ENCODE measurements at places on chromosomes 2 and 18.

GRCh38 chr18:34820360-34821065 lies 110.4 kb downstream of the DTNA start:
- no peak for DNase-seq

DNA sequence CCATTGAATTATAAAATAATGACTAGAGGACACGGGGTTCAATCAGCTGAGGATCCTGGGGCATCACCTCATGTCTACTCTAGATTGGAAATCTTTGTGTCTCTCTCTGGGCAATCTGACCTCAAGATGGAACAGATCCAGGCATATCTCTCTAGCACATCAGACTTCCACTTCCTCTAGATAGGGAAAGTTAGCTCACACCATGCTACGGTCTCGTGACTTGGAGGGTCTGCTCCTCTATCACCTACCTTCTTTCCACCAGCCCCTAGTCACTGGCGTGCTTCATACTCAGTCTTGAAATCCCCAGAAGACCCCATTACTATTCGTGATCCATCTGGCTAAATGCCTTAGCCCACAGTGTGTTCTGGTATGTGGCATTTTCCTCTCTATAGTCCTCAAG lies 148.8 kb downstream of the ANKRD44 start:
- no peak for DNase-seq

GRCh38 chr18:10798727-10799550 lies 273.1 kb downstream of the NAPG start:
- DNase-seq, result no peak

- no peak for DNase-seq
These were observed 65.4 kb upstream of the MAP3K20 start for GRCh38 chr2:173010233-173010632.

GRCh38 chr2:165539985-165540384 lies 70.5 kb downstream of the CSRNP3 start:
- no peak for DNase-seq

- peak; percentile 51 for DNase-seq
These were observed 95.3 kb downstream of the CD8B2 start for GRCh38 chr2:106582148-106583143.

DNA sequence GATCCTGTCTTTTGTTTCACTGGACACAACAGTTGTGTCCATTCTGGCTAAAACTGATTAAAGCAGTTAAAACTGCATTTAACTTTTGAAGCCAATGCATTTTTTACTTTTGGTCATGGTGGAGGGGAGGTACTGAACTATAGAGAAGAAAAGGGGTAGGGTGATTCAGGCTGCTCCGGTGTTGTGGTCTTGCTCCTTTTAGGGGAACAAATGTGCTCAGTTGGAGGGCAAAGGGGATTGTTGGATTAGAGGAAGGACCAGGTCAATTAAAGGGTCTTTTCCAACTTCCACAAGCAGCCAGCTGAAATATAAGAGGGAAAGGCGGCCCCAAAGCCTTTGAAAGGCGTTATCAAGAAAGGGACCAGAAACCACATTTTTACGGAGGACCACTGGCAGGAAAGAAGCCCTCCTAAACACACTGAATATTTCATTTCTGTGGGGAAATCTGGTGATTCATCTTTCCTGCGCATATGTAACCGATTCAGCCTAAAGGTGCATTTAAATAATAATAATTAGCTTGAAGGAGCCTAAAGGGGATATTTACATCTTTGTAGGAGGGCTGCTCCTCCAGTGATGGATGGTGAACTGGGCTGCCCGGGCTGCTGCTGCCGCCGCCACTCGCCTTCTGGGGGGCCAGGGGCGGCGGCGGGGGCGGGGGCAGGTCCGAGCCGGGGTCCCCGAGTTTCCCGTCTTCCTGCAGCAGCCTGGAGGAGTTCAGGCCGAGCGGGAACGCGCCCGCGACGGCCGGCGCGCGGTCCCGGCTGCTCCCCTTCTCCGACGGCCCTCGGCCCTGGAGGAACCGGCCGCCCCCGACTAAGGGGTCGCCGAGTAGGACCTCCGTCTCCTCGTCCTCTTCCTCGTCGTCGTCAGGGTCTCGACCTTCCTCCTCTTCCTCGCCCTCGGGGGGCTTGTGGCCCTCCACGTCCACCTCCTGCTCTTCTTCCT lies 5.2 kb downstream of the SKOR2 start:
- DNase-seq, result no peak

DNA sequence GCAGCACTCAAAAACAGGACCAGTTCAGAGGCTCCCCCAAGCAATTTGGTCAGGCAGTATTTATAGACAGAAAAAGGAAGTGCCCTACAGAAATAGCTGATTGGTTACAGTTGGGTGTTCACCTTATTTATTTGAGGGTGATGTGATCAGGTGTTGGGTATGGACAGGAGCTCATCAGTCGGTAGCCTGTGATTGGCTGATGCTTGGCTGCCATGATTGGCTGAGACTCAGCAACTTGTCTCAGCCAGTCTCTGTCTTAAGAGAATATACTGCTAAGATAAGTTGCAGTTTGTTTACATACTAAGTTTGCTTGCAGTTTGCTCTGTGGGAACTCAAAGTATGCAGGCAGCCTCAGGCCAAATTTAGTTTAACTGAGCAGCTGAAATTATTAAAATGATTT lies 9.4 kb downstream of the ABCG8 start:
- DNase-seq, result no peak

DNA sequence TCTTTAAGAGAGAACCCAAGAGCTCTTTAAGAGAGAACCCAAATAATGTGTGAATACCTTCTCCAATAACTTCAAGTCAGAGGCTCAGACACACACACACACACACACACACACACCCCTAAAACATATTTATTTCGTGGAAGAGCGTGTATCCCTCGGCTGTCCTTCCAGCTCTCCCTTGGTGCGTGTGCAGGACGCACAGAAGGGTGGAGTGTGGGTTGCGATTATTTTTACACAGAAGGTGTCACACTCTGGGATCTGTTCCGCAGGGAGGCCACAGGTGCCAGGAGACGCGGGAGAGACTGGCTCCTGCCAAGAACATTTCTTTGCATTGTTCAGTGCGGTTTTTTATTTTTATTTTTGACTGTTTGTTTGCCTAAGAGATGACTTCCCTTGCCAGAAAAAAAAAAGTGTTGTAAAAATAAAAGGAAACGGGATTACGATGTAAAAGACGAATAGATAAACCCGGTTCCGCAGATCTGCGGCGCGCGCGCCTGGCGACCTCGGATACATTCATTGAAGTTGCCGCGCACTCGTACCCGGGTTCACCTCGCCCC lies 47.3 kb upstream of the ATP6V1B1 start:
- no peak for DNase-seq

DNA sequence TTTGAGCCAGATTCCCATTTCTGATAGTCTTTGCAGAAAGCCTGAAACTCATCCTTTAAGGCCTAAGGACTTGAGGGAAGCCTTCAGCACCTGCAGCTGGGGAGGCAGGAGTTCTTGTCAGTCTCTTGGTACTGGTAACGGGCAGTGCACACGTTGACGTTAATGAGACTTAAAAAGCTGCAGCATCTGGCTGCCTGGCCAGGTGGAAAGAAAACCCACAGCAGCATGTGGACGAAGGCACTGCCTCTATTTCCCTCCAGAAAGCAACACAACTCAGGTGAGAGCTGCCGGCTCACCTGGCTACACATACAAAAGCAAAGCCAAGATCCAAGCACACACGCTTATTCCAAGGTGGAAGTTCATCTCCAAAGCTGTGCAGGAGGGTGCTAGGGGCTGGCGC lies 178.8 kb downstream of the ANAPC1 start:
- no peak for DNase-seq

DNA sequence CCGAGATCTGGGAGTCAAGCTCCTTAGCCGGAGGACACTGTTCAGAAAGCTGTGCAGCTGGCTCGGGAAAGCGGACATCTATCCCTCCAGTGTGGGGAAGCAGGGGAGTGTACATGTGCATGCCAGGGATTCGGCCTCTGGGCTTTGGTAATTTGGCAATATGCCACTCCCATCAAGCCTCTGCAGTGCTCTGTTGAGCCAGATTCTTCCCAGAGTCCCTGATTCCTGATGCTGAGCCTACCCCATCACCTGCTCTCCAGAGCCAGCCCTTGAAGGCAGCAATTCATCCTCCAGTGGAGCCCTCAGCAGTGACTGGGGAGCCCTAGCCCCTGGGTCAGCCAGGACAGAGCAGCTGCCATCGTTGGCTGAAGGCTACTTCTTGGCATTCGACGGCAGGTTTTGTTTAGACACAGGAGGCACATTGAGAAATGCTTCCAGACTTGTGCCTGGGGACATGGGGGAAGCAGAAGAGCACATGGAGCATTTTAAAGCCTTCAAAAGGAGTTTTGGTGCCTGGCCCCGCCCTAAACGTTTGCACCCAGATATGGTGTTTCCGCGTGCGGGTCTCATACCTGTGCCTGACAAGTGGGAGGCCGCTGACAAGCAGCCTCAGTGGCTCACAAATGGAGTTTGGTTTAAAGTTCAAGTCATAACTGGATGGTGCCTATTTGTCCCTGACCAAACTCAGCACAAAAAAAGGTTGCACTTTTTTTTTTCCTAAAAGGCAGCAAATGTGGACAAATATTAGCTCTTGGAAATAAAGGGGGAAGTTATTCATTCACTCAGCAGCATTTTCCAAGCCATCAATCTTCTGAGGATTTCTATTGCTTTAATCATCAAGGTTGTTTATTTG lies 272.8 kb downstream of the CYRIA start:
- DNase-seq, result no peak

- no peak for DNase-seq
These were observed 1.9 kb upstream of the STAT4 start for GRCh38 chr2:191152482-191153240.

DNA sequence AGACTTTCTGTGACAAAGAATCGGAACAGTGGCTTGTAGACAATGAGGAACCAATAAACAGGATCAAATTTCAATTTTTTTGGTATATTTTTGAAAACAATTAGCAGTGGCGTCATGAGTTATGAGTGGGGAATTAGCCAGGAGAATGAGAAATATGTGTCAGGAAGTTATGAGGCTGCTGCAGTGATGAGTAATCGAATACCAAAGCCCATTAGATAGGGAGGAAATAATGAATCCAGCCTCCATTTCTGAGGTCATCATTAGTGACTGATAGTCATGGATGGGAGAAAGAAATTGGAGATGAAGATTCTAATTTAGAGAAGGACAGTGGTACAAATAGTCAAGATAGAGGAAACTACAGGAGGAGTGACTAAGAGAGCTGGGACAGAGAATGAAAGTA lies 673.1 kb upstream of the VRK2 start:
- DNase-seq, result no peak

GRCh38 chr2:30178618-30179434 lies 32.0 kb downstream of the YPEL5 start:
- DNase-seq, result no peak

Data from stimulated activated CD4-positive, alpha-beta T cell treated with anti-CD3 and anti-CD28 coated beads, Interleukin-4, amount 100 ng/mL, for 4 hours (primary cell).